ENCODE measurements at places on chromosomes 1 and 21.

- no peak for DNase-seq
Observed at GRCh38 chr21:43728154-43728466, 9.2 kb downstream of the PDXK start.

GRCh38 chr1:87091425-87091824 is 177.0 kb downstream of the HS2ST1 start:
- DNase-seq, result no peak

- DNase-seq, result no peak
Observed at GRCh38 chr1:15347182-15347581, 62.5 kb upstream of the EFHD2 start.

- no peak for DNase-seq
Observed at GRCh38 chr1:201769072-201769471, 59.9 kb upstream of the IPO9 start.

GRCh38 chr1:154767315-154768240 is 102.5 kb downstream of the KCNN3 start:
- no peak for DNase-seq

- DNase-seq, result no peak
Observed at GRCh38 chr1:169529068-169529642, 43.4 kb upstream of the SLC19A2 start.

- no peak for DNase-seq
Observed at GRCh38 chr1:227935826-227936225, 11.9 kb downstream of the WNT9A start.

DNA sequence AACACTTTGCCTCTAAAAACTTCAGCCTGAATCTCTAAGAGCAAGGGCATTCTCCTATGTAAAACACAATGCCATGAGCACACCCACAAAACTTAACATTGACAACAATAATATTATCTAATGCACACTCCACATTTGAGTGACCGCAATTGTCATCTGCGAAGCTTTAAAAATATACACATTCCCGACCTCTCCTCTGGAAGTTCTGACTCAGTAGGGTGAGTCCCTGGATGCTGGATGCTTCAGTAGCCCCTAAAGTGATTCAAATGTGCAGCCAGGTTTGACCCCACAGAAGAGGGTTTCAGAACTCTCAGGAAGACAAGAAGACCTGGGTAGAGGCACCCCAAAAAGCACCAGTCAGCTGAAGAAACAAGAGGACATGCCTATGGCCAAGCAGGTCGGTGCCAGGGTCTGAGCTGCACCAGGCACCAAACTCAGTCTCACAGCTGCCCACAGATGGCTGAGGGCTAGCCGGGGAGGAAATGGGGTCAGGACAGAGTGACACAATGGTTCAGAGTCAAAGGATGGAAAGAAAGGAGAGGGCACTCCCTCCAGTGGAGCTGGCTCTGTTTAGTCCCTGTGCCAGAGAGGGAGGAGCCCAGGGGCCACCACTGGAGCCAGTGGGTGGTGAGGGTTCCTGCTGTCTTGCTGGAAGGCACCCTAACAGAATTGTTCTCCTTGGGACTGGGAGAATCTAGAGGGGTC is 17.4 kb downstream of the PIK3C2B start:
- DNase-seq, result no peak

GRCh38 chr1:38973659-38974437 is 17.2 kb upstream of the AKIRIN1 start:
- DNase-seq, result no peak

DNA sequence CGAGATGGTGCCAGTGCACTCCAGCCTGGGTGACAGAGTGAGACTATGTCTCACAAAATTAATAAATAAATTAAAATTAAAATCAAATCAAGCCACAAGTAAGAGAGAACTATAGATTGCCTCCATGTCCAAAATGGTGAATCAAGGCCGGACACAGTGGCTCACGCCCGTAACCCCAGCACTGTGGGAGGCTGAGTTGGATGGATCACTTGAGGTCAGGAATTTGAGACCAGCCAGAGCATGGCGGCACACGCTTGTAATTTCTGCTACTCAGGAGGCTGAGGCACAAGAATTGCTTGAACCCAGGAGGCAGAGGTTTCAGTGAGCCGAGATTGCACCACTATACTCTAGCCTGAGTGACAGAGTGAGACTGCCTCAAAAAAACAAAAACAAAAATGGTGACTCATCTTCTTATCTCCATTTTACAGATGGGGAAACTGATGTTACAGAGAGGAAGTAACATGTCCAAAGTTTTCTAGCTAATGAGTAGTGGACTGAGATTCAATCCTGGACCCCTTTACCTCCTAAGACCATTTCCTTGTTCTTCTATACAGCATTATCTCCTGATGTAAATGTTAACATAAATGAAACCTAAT is 99.0 kb upstream of the HNRNPU start:
- no peak for DNase-seq

GRCh38 chr1:40818264-40818961 is 34.8 kb downstream of the KCNQ4 start:
- peak; percentile 58 for DNase-seq

- no peak for DNase-seq
Observed at GRCh38 chr21:42374864-42375499, 8.6 kb upstream of the TFF1 start.

GRCh38 chr21:19013916-19014315 is 610.3 kb upstream of the TMPRSS15 start:
- DNase-seq, result no peak

- no peak for DNase-seq
Observed at GRCh38 chr1:53135735-53136114, 6.7 kb downstream of the SLC1A7 start.

- DNase-seq, result no peak
Observed at GRCh38 chr1:155051777-155052398, 772 bp downstream of the ADAM15 start.

GRCh38 chr1:192045131-192045530 is 113.1 kb upstream of the RGS18 start:
- DNase-seq, result no peak

- DNase-seq, result no peak
Observed at GRCh38 chr21:28537371-28538079, 455.2 kb downstream of the LTN1 start.

- DNase-seq, result no peak
Observed at GRCh38 chr1:11501491-11501897, 22.5 kb downstream of the DISP3 start.

GRCh38 chr1:25675729-25676476 is 59.3 kb downstream of the MAN1C1 start:
- DNase-seq, result peak; percentile 25

DNA sequence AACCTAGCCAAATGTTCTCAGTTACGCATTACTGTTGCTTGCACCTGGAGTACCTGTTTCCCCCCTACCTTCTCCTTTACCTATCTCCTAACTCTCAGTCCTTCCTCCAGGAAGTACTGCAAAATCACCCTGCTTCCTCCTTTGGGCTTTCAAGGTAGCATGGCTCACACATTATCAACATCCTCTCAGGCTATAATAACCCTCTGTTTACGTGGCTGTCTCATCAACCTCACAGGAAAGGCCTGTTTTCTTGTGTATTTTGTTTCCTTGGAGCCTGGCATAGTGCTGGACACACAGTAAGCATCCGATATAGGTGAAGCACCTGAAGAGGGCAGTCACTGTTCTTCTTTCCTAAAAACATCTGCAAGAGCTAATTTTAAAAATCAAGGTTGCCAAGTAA is 32.7 kb upstream of the ANGPTL7 start:
- no peak for DNase-seq

DNA sequence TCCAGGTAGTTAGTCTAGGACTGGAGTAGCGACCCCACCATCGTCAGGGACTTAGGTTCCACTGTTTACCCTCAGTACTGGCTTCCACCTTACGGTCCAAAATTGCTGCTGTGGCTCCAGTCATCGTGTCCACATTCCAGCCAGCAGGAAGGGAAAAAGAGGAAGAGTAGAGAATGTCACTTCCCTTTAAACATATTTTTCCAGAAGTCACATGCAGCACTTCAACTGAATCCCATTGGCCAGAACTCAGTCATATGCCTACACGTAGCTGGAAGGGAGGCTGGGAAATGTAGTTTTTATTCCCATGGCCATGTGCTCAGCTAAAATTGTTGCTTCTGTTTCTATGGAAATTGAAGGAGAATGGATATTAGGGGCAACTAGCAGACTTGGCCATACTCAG is 84.1 kb upstream of the SELENON start:
- no peak for DNase-seq

DNA sequence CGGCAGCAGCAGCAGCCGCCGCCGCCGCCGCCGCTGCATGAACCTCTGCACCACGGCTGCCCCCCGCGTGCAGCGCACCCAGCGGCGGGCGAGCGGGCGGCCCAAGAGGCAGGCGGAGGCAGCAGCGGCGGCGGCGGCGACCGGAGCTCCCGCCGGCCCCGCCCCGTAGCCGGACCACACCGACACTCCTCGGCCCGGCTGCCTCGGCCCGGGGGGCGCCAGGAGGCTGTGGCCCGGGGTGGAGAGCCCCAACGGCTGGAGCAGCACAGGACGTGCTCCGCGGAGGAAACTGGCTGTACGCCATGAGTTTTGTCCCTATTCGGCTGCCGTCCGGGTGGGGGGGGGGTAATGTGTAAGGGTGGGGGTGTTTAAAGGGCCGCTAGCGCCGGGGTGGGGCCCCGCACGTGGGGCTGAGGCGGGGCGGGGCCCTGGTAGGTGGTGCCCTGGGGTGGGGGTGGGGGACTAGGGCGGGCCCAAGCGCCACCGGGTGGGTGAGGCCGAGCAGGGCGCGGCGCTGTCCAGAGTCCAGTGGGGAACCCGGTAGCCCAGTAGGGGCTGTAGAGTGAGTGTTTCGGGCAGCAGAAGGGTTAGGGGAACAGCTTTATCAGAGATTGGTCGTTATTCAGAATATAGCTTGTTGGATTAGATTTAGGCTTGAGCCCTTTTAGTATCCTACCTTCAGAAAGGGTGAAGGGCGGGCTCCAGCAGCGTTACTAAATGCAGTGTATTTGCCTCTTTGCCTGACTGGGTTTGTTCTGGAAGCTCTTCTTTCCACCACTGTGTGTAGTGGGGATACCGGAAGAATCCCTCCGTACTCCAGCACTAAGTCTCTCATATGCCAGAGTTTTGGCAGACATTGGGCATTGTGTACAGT is at the start of gene FAM78B:
FAM78B (minus strand) TSS at position 304 of the 874 bp plus-strand sequence. CDS start 753 bp downstream, outside the sequence.
- peak; percentile 4 for DNase-seq

GRCh38 chr21:15781986-15782385 is 52.2 kb downstream of the USP25 start:
- no peak for DNase-seq

GRCh38 chr1:154736841-154737240 is 128.9 kb upstream of the ADAR start:
- no peak for DNase-seq

GRCh38 chr21:37630872-37631271 is 264.3 kb downstream of the DYRK1A start:
- no peak for DNase-seq

DNA sequence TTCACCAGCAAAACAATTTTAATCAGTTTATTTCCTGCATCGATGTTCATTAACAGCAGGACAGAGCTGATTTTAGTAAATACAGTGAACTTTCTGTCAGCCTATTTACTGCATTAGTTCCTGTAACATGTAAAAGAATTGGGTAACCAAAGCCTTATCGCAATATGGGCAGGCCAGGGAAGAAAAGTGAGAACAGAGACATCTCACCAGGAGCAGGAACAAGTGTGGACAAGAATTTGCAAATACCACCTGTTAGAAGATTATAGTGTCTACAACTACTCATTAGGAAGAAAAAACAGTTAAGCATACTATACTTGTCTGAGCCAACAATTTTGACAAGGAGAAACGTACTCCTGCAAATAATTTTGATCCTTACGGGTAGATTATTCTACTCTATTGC is 1293.9 kb downstream of the PLA2G4A start:
- no peak for DNase-seq
